ENCODE measurements at places on chromosomes 4 and X. TPM values are rescaled to one million over a fixed set of nuclear protein-coding genes. Genes with fewer than 3 reads are reported as not detected.

DNA sequence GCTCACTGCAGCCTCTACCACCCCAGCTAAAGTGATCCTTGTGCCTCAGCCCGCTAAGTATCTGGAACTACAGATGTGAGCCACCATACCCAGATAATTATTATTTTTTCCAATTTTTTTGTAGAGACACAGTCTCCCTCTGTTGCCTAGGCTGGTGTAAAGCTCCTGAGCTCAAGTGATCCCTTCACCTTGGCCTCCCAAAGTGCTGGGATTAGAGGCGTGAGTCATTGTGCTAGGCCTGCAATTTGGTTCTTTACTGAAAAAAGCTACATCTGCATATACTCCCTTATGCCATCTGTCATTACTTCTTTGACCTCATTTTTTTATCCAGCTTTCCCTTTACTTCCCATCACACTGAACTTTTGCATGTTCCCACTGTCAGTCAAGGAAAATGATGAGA, 2012.4 kb upstream of the IGFBP7 start:
- no peak for DNase-seq
- H3K36me3 ChIP-seq = no peaks in the 10 kb centered on the region
- no peak overlapping the region for H3K4me3 ChIP-seq
- H3K27ac ChIP-seq = no peak overlapping the region

- DNase-seq = no peak
- no peaks in the 10 kb centered on the region for H3K4me1 ChIP-seq
- no peaks in the 10 kb centered on the region for H3K36me3 ChIP-seq
- no peak overlapping the region for H3K27ac ChIP-seq
- H3K4me3 ChIP-seq = no peak overlapping the region
- no peaks in the 10 kb centered on the region for H3K27me3 ChIP-seq
Observed at GRCh38 chr4:90181644-90182043, 54.5 kb downstream of the CCSER1 start.

- H3K4me3 ChIP-seq = no peak overlapping the region
- H3K27ac ChIP-seq = no peak overlapping the region
- H3K4me1 ChIP-seq = peaks cover 4% of the 10 kb centered on the region
- no peaks in the 10 kb centered on the region for H3K27me3 ChIP-seq
- DNase-seq = no peak
Observed at GRCh38 chrX:14875624-14876023, 2.4 kb downstream of the MOSPD2 start.

GRCh38 chr4:52368895-52369294, 290.2 kb downstream of the USP46 start:
- H3K27me3 ChIP-seq = no peaks in the 10 kb centered on the region
- no peak overlapping the region for H3K4me3 ChIP-seq
- H3K27ac ChIP-seq = no peak overlapping the region
- no peak for DNase-seq
- H3K36me3 ChIP-seq = no peaks in the 10 kb centered on the region

GRCh38 chr4:73593631-73594241, 26.5 kb downstream of the RASSF6 start:
- peaks cover 13% of the 10 kb centered on the region for H3K36me3 ChIP-seq
- no peaks in the 10 kb centered on the region for H3K27me3 ChIP-seq
- peak; percentile 53 for DNase-seq
- H3K4me1 ChIP-seq = peaks cover 7% of the 10 kb centered on the region

Gene MAGED4
- total RNA-seq = 2.7 TPM

- H3K4me1 ChIP-seq = no peaks in the 10 kb centered on the region
- no peak overlapping the region for H3K4me3 ChIP-seq
- no peaks in the 10 kb centered on the region for H3K27me3 ChIP-seq
- no peak for DNase-seq
- H3K27ac ChIP-seq = no peak overlapping the region
Observed at GRCh38 chr4:88753658-88754571, 56.3 kb upstream of the NAP1L5 start.

Gene XG
- 1.0 TPM for total RNA-seq

DNA sequence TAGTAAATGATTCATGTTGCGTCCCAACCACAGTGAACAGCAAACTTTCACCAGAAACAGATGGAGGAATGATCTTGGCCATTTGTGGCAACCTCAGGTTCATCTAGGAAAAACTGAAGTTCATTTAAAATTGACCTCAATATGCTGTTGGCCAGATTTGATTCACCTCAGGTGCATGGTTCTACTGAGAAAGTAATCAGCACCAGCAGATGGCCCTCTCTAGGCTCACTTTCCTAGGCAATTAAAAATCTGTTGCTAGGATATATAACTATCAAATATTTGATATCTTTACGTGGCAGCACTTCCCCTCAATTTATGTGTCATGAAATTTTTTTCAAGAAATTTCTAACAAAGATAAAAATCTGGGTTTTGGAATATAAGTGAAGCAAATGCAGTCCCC, 344.7 kb downstream of the GALNTL6 start:
- H3K27me3 ChIP-seq = no peaks in the 10 kb centered on the region
- DNase-seq = no peak
- H3K4me1 ChIP-seq = no peaks in the 10 kb centered on the region
- H3K27ac ChIP-seq = no peak overlapping the region
- no peak overlapping the region for H3K4me3 ChIP-seq
- H3K36me3 ChIP-seq = no peaks in the 10 kb centered on the region

- DNase-seq = peak; percentile 11
- no peak overlapping the region for H3K27ac ChIP-seq
- no peaks in the 10 kb centered on the region for H3K36me3 ChIP-seq
- no peaks in the 10 kb centered on the region for H3K27me3 ChIP-seq
Observed at GRCh38 chrX:120790118-120790517, 85.5 kb downstream of the CT47B1 start.

DNA sequence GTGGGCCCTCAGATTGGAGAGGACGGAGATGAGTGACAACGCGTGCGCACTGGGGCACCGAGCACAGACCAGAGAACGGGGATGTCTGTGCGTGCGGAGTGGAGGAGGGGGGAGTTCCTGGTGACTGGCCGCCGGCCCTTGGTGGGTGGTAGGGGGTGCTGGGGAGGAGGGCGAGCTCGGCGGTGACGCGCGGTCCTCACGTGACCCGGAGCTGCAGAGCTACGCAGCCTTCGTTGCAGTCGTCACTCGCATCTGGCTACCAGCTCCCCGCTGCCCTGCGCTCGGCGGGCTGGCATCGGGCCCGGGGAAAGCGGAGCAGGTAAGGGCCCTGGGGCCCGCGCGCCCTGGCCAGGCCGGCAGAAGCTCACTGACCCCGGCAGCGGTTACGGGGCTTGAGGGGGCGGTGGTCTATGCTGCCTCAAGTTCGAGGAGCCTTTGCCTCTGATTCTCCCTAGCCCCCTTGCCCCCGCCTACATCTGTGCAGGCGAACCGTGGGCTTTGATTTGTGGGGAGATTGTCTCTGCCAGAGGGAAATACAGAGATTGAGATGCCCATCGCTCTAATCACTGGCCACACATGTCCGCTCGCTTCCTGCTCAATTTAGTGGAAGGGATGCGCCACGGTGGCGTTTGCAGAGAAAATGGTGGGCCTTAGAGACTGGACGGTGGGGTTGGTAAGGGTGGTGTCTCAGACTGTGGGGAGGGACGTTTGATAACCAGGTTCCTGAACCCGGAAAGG, at the start of gene ARMCX4:
Gene ARMCX4 (plus strand): TSS at position 245 of the 738 bp plus-strand sequence. CDS start 3,134 bp downstream, outside the sequence.
- no peaks in the 10 kb centered on the region for H3K4me1 ChIP-seq
- H3K27me3 ChIP-seq = no peaks in the 10 kb centered on the region
- H3K4me3 ChIP-seq = peak within 1 kb of the TSS; percentile 33
- H3K36me3 ChIP-seq = no peaks in the 10 kb centered on the region

- no peak overlapping the region for H3K4me3 ChIP-seq
- no peaks in the 10 kb centered on the region for H3K36me3 ChIP-seq
- no peaks in the 10 kb centered on the region for H3K27me3 ChIP-seq
- DNase-seq = no peak
Observed at GRCh38 chrX:16022580-16023200, 100.7 kb upstream of the GRPR start.

Gene GPRIN3
- 3.4 TPM for total RNA-seq

GRCh38 chr4:105659190-105659589, 49.3 kb downstream of the INTS12 start:
- H3K27ac ChIP-seq = no peak overlapping the region
- H3K4me3 ChIP-seq = no peak overlapping the region
- H3K4me1 ChIP-seq = no peaks in the 10 kb centered on the region
- no peaks in the 10 kb centered on the region for H3K27me3 ChIP-seq
- H3K36me3 ChIP-seq = no peaks in the 10 kb centered on the region
- DNase-seq = no peak

- no peak for DNase-seq
- no peak overlapping the region for H3K27ac ChIP-seq
- no peaks in the 10 kb centered on the region for H3K27me3 ChIP-seq
- no peaks in the 10 kb centered on the region for H3K4me1 ChIP-seq
Observed at GRCh38 chr4:35503435-35503834, 740.9 kb downstream of the ARAP2 start.

- no peak for DNase-seq
- H3K4me1 ChIP-seq = no peaks in the 10 kb centered on the region
- H3K27ac ChIP-seq = no peak overlapping the region
- H3K27me3 ChIP-seq = no peaks in the 10 kb centered on the region
- no peaks in the 10 kb centered on the region for H3K36me3 ChIP-seq
Observed at GRCh38 chrX:16528620-16529019, 121.3 kb upstream of the S100G start.

- no peaks in the 10 kb centered on the region for H3K36me3 ChIP-seq
- no peak overlapping the region for H3K27ac ChIP-seq
- DNase-seq = no peak
- no peaks in the 10 kb centered on the region for H3K4me1 ChIP-seq
- H3K27me3 ChIP-seq = no peaks in the 10 kb centered on the region
- no peak overlapping the region for H3K4me3 ChIP-seq
Observed at GRCh38 chrX:77009691-77010090, 437.5 kb upstream of the FGF16 start.

DNA sequence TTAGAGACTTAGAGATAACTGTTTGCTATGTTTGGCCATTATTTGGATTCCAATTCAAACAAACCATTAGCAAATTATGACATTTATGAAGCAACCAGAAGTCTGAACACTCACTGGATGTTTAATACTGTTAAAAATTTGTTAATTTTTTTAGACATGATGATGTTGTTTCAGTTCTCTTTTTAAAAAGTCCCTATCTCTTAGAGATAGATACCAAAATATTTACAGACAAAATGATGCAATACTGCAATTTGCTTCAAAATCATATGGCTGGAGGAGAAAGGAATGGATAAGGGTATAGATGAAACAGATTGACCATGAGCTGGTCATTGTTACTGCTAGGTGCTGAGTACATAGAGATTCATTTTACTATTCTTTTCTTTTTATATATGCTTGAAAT, 534.6 kb downstream of the BCOR start:
- no peak overlapping the region for H3K27ac ChIP-seq
- H3K4me3 ChIP-seq = no peak overlapping the region
- H3K4me1 ChIP-seq = no peaks in the 10 kb centered on the region

Gene VEGFC
- total RNA-seq = 1.3 TPM

DNA sequence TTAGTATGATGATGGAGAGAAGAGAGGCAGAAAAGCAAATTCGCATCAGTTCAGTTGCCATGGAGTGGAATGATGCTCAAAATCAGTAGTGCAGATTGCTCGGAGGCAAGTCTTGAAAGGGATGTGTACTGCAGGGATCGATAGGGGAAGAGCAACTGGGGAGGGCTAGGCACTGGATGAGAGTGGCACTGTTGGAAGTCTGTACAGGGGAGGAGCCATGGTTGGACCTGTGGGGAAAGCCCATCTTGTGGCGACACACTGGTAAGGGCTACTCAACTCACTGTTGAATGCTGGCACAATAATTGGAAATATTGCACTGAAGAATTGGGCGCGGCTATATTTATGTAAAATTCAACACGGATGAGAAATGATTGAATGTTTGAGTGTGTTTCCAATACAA, 1.2 kb downstream of the RAB9B start:
- H3K36me3 ChIP-seq = no peaks in the 10 kb centered on the region
- H3K27me3 ChIP-seq = peaks cover 12% of the 10 kb centered on the region
- no peak for DNase-seq
- no peak overlapping the region for H3K4me3 ChIP-seq

DNA sequence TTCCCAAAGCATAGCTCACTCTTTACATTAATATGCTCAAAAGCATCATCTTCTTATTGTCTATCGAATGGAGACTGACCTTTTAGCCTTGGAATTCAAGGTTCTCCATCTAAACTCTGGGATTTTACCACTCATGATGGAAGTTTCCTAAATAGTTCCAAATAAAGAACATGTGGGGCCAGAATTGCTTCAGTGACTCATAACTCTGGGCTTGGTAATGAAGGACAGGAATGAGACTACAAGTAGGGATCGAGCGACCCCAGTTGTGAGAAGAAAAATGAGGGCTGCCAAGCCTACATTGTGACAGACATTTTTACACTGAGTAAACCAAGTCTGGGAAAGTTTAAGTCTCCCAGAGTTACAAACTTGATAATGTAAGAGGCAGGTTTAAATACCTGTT, 269.9 kb downstream of the CBLL2 start:
- no peaks in the 10 kb centered on the region for H3K4me1 ChIP-seq
- DNase-seq = no peak
- no peaks in the 10 kb centered on the region for H3K36me3 ChIP-seq
- no peaks in the 10 kb centered on the region for H3K27me3 ChIP-seq

- H3K4me1 ChIP-seq = no peaks in the 10 kb centered on the region
- no peaks in the 10 kb centered on the region for H3K36me3 ChIP-seq
- H3K27me3 ChIP-seq = no peaks in the 10 kb centered on the region
- DNase-seq = no peak
- H3K27ac ChIP-seq = no peak overlapping the region
Observed at GRCh38 chrX:110219920-110220319, 98.0 kb downstream of the AMMECR1 start.

Gene ABCG2
- total RNA-seq = 1.4 TPM

- no peak overlapping the region for H3K27ac ChIP-seq
- H3K36me3 ChIP-seq = no peaks in the 10 kb centered on the region
- no peak overlapping the region for H3K4me3 ChIP-seq
Observed at GRCh38 chrX:133542476-133542875, 127.2 kb upstream of the GPC4 start.

Gene ADH1A
- 0.19 TPM for total RNA-seq

Gene KLF8
- 0.71 TPM for total RNA-seq

- no peaks in the 10 kb centered on the region for H3K36me3 ChIP-seq
- H3K27ac ChIP-seq = no peak overlapping the region
- H3K27me3 ChIP-seq = no peaks in the 10 kb centered on the region
- no peak overlapping the region for H3K4me3 ChIP-seq
- no peaks in the 10 kb centered on the region for H3K4me1 ChIP-seq
Observed at GRCh38 chrX:12709047-12709446, 82.2 kb upstream of the PRPS2 start.

Gene SUPT20HL1
- total RNA-seq = not detected

DNA sequence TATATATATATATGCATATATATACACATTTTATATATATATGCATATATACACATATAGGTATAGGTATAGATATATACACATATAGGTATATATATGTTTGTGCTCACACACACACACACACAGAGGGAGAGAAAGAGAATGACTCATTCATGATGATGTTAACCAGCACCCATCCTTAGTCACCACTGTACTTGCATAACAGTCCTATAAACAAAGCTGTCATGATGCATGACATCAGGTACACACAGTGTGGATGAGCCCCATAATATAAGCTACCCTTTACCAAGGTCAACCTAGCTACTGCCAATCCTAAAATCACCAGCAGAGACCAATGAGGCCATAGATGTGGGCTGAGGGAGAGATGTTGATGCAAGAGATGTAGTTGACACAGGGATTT, 1408.0 kb downstream of the RAPGEF2 start:
- H3K4me1 ChIP-seq = no peaks in the 10 kb centered on the region
- DNase-seq = no peak
- no peak overlapping the region for H3K27ac ChIP-seq
